ENCODE measurements at places on chromosomes 5 and 9. TPM values are rescaled to one million over a fixed set of nuclear protein-coding genes. Genes with fewer than 3 reads are reported as not detected.

GAPVD1 gene
- 49.7 TPM for total RNA-seq

BRD9 gene
- 59.1 TPM for total RNA-seq

KCNIP1 gene
- total RNA-seq, result not detected

NPDC1 gene
- total RNA-seq, result 35.5 TPM

SLC36A3 gene
- total RNA-seq, result not detected

LHX3 gene
- total RNA-seq, result not detected

MED27 gene
- 23.3 TPM for total RNA-seq

MAP1B gene
- total RNA-seq, result not detected

GRCh38 chr5:157150995-157151394 lies 8.3 kb upstream of the MED7 start:
- DNase-seq, result no peak

GRCh38 chr9:95910770-95911340 lies 35.4 kb downstream of the ERCC6L2 start:
- DNase-seq, result no peak

DNA sequence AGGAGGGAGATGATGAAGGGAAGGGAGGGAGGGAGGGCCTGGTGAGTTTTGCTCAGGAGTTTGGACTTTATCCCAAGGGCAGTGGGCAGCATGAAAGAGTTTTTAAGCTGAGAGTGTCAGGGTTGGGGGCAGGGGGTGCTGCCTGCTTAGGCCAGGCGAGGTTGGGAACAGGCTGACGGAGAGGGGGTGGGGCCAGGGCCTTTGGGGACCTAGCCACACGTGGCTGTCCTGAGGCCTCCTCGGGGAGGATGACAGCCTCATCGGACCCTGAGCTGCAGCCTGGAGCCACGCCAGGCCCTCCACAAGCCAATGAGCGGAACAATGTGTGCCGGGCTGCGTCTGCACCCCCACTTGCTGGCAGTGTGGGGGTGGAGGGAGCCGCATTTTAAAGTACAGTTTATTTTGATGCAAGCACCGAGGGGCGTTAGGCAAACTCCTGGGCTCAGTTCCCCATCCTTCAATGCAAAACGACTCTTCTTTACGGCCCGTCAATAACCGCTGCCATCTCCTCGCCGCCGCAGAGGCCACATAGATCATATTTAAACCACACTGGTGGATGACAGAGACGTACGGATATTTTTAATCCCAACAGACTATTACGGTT lies 5.3 kb upstream of the RXRA start:
- no peak for DNase-seq

DNA sequence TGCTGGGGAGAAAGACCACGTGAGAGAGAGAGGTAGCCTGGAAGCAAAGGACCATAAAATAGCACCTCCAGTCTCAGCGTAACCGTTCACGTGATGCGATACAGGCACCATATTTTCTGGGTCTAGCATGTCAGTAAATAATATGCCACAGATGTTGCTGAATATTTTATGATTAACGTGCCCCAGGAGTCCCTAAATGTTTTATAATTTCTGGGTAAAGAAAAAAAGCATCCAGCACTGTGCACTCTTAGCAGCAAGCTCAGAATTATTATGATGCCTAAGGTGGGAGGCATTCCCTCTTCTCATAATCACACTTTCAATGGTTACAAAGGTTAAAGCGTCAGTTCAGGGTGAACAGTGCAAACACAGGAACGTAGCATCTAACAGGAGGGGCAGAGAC lies 121.8 kb downstream of the CAVIN4 start:
- DNase-seq, result no peak

- DNase-seq, result no peak
Observed at GRCh38 chr5:122187426-122187825, 58.1 kb downstream of the ZNF474 start.

DNA sequence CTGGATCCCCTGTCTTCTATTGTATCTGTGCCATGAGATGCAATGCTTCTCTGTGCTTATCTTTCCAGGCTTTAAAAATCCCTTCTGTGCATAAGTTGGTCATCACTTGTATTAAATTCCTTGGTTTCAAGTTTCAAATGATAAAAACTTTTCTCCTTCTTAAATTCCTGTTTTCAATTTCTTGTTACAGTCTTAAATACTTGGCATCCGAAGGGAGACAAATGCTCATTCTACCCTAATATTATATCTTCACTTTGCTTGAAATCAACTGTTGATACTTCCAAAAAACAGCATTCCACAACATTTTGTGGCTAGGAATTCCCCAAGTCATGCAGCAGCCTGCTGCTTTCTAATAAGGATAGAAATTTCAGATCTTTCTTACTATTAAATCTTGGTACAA lies 413.2 kb upstream of the ACTBL2 start:
- no peak for DNase-seq

- no peak for DNase-seq
Observed at GRCh38 chr5:173648308-173648866, 31.9 kb upstream of the BOD1 start.

DNA sequence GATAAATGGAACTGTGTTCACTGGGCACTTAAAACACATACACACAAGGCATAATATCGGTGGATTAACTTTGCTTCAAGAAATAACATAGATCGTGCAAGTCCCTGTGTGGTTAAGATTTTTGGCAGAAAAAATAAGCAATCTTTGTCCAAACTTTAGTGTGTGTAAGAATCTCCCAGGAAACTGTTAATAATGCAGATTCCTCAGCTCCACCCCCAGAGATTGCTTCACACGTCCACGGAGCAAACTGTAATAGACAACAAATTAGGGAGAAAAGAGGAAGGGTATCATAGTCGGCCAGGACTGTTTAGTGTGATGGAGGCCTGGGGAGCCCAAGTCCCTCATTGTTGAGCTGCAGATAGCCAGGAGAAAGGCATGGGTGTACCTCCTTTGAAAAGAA lies 84.8 kb downstream of the PJA2 start:
- no peak for DNase-seq

- DNase-seq, result no peak
Observed at GRCh38 chr5:125244531-125244930, 498.1 kb upstream of the ZNF608 start.

- no peak for DNase-seq
Observed at GRCh38 chr5:136686192-136686872, 321.0 kb upstream of the TRPC7 start.

- DNase-seq, result no peak
Observed at GRCh38 chr9:14372437-14373335, 58.7 kb upstream of the NFIB start.

- DNase-seq, result no peak
Observed at GRCh38 chr5:17161662-17162061, 55.8 kb upstream of the BASP1 start.

GRCh38 chr9:88723751-88724150 lies 188.8 kb downstream of the NXNL2 start:
- no peak for DNase-seq

Data from activated CD4-positive, alpha-beta T cell treated with anti-CD3 and anti-CD28 coated beads, Interleukin-2, amount 10 ng/mL, durations not matched to agents 7 days and 5 days (primary cell).